CD4-positive, alpha-beta T cell treated with Interleukin-1 beta for 1 hour (primary cell): ENCODE measurements at places on chromosomes 2 and 18.
A peak's percentile ranks its signal among the peaks of the same experiment; 100 is the strongest.

- DNase-seq: no peak
These were observed 43.8 kb downstream of the SERTAD2 start for GRCh38 chr2:64609942-64610281.

- no peak for DNase-seq
These were observed 521 bp downstream of the MYCN start for GRCh38 chr2:15940661-15941480.

- no peak for DNase-seq
These were observed 187.2 kb upstream of the FANCL start for GRCh38 chr2:58428096-58429013.

- no peak for DNase-seq
These were observed 86.7 kb upstream of the B3GNT7 start for GRCh38 chr2:231308631-231309428.

DNA sequence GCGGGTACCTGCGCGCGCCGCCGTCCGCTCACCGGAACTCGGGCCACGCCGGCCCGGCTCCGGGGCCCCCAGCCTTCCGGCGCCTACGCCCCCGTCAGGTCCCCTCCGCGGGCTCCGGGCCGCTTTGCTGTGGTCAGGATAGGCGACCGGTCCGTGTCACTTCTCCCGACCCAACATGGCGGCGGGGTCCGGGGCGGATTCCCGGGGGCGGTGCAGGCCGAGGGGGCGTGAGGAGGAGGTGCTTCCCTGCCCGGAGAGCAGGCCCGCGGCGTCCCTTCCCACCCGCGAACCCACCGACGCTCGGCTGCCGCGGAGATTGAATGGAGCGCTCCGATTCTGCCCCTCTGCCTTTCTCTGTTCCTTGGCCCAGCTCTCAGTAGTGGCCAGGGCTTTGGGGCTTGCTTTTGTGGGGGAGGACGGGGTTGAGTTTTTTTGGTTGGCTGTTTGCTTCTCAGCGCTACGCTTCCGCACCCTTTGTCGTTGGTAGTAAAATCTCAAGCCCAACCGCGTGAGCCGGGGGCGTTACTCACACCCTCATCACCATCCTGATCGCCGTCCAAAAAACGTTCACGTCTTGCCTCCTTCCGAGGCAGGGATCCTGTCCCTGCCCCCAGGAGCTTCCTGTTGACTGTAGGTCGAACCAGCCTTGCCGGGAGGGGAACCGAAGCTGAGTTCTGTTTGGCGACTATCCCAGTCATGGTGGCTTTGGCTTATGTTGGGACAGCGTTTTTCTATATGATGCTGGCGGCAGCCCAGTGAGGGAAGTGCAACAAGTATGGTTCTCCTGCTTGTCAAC, 532 bp upstream of the YES1 start:
- peak; percentile 67 for DNase-seq
